GM23248 (cell line): ENCODE measurements at places on chromosomes 1 and 21. TPM values are rescaled to one million over a fixed set of nuclear protein-coding genes. Genes with fewer than 3 reads are reported as not detected.

GRCh38 chr1:59150577-59151386, 146.1 kb upstream of the FGGY start:
- DNase-seq = peak; percentile 99

- DNase-seq = peak; percentile 65
Observed at GRCh38 chr1:117128323-117129079, 7.0 kb upstream of the TRIM45 start.

DNA sequence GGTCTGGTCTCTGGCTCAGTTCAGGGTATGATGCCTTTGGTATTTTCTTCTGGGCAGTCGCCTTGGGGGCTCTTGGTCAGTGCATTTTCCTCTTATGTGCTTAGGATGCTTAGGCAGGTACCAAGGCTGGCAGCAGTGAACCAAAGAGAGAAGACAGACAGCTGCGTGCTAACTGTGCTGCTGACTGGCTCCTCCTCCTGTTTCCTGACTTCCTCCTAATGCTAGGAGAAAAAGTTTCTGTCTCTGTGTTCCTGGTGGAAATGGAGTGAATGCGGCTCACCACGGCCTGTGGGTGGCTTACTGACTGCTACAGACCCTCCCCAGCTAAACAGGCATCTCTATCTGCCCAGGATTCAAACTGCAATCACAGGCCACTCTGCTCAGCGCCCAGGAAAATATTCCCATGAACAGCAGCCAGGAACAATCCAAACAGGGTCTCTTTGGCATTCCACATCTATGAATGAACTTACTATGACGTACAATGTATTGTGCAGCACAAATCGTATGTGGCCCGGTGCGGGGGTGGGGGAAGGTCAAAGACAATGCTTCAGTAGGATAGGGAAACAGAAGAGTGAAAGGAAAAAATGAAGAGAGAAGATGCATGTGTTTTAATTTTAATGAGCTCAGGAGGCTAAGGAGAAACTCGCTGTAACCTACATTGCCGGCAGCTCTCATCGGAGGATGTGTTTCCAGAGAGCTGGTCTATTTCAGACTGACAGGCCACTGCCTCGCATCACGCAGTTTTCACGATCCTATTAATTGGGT, 2.8 kb downstream of the ABCG1 start:
- no peak for DNase-seq

GRCh38 chr1:44826375-44827196, 16.5 kb downstream of the PTCH2 start:
- DNase-seq = no peak

The HSD3B1 gene
- total RNA-seq = not detected in 2 replicates

The TMEM79 gene
- total RNA-seq = 0.63 and 1.8 TPM in 2 replicates
